ENCODE measurements at places on chromosomes 5 and 9.

GRCh38 chr9:119005162-119005561 is 364.1 kb downstream of the BRINP1 start:
- no peak for DNase-seq

DNA sequence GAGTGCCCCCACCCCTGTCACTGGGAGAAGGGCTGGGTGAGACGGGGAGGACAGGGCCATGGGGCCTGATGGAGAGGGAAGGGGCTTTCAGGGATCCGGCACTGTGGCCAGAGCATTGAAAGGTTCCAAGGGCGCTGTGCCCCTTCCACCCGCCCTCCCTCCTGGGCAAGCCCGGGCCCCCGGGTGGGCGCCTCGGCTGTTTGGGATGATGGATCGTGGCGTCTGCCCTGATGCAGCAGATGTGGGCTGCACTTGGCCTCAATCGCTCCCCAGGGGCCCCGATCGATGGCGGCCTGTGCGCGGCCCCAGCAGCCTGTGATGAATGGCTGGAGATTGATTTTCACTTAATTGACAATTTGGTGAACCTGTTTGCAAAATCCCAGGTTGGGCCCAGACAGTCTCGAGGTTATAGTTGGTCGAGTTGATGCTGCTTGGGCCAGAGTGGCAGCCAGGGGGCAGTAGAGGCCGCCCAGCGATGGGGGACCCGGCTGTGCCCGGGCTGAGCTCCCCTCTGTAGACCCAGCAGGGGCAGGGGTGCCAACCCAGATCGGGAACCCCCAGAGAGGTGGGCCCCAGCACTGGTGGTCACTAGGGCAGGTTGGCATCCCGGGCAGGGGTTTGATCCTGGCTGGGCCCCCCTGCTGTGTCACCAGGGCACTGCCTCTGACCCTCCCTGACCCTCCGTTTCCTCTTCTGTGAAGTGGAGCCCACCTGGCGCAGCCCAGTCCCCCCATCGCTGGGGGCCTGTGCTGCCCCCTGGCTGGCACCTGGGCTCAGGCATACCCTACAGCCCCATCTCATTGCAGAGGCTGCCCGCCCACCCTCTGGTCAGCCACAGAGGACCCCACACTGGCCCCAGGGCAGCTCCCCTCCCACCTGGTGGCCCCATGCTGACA is 34.7 kb downstream of the LHX3 start:
- DNase-seq: peak; percentile 38

DNA sequence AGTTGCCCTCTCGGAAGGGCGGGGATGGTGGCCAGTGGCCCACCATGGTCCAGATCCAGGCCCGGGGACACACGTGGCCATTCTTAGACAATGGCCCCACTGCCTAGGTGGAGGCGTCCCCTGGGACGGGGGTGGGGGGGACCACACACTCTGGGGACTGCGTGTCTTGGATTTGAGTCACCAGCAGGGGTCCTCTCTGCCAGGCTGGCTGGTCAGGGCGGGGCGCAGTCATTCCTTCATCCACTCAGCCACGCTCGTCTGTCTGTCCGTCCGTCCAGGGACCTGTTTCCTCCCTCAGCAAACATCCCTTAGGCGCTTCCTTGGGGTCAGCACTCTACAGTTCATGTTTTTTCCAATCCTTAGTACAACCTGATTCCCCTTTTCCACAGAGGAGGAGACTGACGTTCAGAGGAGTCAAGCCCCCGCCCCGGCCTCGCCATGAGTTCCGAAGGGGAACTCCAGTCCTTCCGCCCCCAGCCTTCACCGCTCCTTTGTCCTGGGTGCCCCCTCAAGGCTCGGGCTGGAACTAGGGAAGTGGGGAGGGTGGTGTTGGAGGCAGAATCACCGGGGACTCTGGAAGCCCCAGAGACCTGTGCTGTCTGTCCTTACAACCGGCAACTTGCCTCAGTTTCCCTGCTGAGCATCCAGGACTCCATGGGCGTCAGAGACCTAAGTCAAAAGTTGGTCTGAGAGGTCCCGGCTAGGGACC is 276.6 kb upstream of the MVB12B start:
- DNase-seq: no peak

DNA sequence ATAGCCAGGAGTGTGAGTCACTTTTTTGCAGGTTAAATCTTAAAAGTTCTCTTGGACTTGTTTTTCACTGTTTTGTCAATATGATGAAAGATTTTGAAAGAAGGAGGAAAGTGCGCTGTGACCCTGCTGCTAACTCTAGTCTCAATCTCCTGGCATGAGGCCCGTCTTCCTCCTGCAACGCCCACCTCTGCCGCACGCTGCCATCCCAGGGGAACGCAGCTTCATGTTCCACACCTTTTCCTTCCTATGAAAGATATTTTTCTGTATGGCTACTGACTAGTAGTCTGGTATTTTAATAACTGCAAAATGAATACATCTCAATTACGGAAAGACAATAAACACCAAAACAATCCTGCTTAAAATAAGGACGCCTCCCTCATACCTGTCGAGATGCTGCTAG is 8.3 kb downstream of the PPIC start:
- DNase-seq: no peak

- no peak for DNase-seq
These were observed 139.5 kb upstream of the DMRTA1 start for GRCh38 chr9:22307013-22307711.
